H4 (cell line): ENCODE measurements at places on chromosomes 7 and 10.

DNA sequence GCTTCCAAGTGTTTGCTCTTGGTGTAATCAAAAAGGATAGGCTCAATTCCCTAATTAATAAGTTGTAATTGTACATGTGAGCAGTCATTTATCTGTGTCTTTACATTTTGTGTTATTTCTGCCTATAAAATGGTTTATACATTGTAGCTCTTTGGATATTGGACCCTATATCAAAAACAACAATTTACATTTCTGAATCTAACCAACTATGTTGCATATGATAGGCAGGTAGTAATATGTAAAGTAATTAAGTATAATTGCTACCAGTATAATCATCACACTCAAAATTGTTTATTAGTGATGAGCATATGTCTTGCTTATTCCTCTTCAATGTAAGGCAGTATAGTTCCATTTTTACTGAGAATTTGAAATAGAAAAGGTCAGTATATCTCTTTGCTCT, 13.8 kb downstream of the AKR1C1 start:
- no peak for DNase-seq

- no peak for DNase-seq
These were observed 208.8 kb downstream of the SEMA3A start for GRCh38 chr7:83985821-83986220.

GRCh38 chr7:55024776-55025175, 6.0 kb downstream of the EGFR start:
- DNase-seq = no peak

DNA sequence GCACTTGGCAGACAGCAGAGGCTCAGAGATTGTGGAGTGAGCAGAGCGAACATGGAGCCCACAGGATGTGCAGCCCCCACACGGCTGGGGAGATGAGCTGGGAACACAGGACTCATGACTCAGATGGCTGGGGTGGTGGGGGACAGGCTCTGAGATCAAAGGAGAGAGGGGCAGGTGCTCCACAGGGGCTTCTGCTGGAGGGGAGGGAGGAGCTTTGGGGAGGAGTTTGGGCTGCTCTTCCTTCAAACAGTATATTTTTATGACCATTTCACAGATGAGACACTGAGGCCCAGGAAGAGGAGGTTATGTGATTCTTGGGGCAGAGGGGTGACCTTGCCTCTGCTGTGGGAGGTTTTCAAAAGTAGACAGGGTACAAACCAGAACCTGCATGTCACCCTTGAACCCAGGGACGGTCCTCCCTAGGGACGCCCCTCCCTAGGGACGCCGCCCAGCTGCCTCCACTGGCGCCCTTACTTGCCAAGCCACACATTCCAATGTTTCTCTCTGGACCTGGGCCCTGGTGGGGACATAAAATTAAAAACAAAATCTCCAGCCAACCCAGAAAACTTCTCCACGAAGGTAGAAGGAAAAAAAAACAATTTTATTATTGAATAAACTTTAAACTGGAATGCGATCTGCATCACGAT, 981 bp upstream of the CRYGN start:
- no peak for DNase-seq

GRCh38 chr7:151679071-151679708, 159.5 kb upstream of the RHEB start:
- DNase-seq = no peak

DNA sequence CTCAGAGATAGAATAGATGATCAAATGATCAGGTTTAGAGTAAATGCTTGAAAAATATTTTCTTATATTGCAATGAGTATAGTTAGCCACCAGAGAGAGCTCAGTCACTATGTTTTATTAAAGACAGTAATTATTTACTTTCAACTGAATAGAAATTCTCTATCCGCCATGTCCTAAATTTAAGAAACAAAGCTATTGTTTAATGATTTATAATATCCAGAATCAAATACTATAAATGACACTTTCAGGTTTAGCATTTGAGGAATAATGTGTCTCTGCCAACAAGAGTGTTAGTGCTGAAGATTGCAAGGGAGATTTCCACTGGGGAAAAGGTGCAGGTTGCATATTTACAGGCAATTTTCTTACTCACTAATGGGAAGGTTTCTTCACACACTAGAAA, 184.7 kb downstream of the DGKB start:
- peak; percentile 37 for DNase-seq

DNA sequence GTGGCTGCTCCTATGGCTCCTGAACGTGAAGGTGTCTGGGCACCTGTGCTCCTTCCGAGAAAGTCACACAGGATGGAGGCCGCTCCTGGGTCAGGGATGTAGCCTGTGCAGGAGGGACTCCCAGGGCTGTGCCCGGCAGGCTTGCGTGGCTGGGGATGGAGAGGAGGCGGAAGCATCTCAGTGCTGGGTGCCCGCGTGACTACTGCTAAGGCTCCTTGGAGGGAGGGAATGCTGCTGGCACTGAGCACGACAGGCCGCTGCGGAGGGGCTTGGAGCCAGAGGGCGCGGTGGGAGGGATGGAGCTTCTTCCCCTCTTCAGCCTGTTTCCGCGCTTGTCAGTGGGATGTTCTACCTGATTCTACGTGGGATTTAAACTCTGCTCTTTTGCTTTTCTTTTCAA, 35.0 kb downstream of the ADCY1 start:
- DNase-seq = no peak

DNA sequence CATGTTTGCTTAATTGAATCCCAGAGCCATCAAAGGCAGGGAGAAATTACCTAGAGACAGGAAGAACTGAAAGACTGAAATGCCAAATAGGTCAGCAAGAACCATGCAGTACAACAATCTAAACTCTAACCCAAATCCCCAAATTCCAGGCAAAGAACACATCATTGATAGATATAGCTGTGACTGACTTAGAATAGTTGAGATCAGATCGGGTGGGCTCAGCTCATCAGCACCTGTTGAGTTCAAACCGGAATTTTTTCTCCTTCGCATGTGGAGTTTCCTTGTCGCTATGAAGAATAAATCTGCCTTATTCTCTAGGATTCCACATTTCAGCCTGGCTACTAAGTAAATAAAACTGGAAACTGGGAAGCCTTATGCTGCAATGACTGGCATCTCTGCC, 1.4 kb downstream of the ANKMY2 start:
- DNase-seq = no peak

DNA sequence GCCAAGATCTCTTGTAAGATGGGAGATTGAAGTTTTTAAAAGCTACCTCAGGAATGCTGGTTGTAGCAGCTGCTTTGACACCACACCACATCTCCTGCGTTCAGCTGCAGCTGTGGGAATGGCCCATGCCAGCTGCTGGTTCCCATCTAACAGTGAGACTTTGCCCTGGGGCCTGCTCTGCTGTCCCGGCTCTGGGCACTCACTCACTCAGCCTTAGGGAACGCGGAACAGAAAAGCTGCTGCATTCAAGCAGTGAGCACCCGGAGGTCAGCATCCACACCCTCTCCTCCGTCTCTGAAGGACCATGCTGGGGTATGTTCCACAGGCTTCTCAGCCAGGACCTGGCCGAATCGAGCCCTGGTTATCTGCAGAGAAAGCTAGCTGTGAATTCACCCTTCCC, 197.1 kb upstream of the CXCL12 start:
- DNase-seq = no peak

DNA sequence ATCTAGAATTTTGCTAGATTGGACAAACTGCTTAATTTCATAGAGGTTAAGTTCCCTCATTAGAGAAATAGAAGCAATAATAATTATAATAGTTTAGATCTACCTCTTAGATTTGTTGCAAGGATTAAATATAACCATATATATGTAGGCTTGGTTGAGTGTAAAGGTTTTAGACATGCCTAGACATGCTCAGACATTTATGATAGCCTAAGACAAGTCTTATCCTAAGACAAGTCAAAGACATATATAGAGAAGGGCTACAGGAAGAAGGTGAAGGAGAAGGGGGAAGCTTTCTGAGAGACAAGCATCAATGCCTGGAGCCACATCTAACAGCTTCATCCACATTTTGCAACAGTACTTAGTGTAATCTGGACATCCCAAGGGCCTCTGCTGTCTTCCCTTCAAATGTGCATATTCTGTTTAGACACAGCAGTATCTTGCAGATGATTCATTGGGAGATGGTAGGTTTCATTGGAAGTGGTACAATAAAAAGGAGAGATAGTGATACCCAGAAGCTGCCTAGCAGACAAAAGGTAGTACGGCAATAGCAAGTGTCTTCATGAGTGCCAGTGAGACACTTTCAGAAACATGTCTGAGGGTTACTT, 146.5 kb downstream of the HGF start:
- no peak for DNase-seq

GRCh38 chr7:151437866-151438516, 1.9 kb downstream of the CRYGN start:
- no peak for DNase-seq

GRCh38 chr7:102028206-102028826, 210.9 kb downstream of the CUX1 start:
- DNase-seq = no peak

DNA sequence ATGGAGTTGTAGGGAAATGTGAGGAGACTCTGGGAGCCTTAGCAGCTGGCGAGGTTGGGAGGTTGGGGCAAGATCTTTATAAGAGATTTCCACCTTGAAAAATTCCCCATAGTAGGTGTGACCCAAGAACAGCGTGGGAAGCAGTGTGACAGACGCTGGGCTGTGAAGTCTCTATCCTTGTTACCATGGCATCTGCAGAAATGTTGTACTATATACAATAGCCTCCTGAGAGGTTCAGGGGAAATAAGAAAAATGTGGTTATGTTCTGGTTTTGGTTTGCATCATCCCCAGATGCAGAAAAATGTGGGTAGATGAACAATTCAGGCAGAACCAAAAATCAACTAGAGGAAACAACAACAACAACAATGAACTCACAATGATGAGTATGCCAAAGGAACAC, 498.6 kb downstream of the SH2D4B start:
- DNase-seq = no peak

GRCh38 chr10:112658900-112659638, 212.1 kb downstream of the VTI1A start:
- no peak for DNase-seq

DNA sequence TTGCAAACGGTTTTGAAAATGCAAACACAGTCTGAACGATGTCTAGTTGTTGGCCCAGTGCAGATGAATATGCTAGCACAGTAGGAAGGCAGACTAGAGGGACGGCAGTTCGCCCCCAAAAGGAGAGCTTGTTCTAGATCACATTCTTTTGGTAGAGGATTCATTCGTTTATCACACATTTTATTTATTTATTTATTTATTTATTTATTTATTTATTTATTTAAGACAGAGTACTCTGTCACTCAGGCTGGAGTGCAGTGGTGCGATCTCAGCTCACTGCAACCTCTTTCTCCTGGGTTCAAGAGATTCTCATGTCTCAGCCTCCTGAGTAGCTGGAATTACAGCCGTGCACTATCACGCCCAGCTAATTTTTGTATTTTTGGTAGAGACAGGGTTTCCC, 59.4 kb upstream of the ZPBP start:
- DNase-seq = no peak

GRCh38 chr10:63819753-63820329, 298.6 kb downstream of the REEP3 start:
- DNase-seq = peak; percentile 51

GRCh38 chr10:112983444-112984056, 33.5 kb downstream of the TCF7L2 start:
- DNase-seq = no peak

DNA sequence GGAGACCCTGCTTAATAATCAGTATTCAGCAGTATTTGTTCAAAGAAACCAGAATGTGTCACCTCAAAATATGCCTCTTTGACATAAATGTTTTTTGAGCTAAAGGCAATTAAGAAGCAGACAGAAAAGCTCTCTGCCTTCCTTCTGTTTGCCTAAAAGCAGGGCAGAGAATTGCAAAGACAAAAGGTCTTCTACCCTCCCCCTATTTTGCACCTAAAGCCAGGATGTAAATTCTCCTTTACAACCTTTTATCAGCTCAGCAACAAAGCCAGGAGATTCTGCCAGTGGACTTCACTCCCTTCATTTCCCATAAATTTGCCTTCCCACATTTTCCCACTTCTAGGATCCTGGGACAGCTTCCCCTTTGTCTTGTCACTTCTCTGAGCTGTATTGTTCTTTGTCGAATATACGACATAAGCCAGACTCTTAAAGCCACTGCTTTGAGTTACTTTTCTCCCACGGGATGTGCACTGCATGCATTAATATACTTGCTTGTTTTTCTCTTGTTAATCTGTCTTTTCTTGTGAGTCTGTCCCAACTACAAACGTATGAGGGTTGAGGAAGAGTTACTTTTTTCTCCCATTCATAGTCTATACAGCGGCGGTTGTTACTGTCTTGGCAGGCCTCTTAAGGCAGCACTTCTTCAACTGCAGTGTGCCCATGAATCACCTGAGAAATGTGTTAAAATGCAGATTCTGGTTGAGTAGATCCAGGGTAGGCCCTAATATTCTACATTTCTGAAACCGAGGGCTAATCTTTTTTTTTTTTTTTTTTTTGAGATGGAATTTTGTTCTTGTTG, 48.2 kb downstream of the ST8SIA6 start:
- no peak for DNase-seq

DNA sequence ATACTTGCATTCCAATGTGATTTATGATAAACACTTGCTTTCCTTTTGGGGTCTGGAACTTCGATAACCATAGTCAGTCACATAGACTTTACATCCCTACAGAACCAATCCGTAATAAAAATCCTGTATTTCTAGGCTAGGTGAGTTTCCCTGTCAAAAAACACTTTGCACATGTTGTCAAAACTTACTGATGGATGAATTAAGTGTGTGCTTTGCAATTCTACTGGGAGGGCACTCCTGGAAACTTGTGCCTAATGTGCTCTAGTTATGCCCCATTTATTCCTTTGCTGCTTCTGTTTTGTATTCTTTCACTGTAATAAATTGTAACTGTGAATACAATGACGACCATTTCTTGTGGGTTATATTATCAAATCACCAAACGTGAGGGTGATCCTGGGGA, 684.8 kb upstream of the PCDH15 start:
- no peak for DNase-seq

GRCh38 chr7:130387628-130388403, 7.5 kb downstream of the CPA1 start:
- DNase-seq = no peak

DNA sequence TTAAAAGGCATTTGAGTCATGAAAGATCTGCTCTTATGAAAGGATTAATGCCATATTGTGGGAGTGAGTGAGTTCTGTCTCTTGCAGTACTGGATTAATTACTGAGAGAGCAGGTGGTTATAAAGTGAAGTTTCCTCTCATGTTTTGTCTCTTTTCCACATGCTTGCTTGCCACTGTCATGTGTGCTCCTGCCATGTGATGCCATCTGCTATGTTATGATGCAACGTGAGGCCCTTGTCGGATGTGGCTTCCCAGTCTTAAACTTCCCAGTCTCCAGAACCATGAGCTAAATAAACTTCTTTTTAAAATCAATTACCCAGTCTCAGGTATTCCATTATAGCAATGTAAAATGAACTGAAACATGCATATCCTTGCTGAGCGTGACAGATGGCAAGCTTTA, 22.7 kb upstream of the TCTN3 start:
- no peak for DNase-seq

- DNase-seq = no peak
These were observed 4.5 kb upstream of the TACC2 start for GRCh38 chr10:121984463-121984862.
